ENCODE measurements at places on chromosomes 7 and 10. TPM values are rescaled to one million over a fixed set of nuclear protein-coding genes. Genes with fewer than 3 reads are reported as not detected.

Gene GIMAP4
- 41.1 TPM for polyA plus RNA-seq

Gene HOXA5
- polyA plus RNA-seq: 9.9 TPM

Gene FASTK
- polyA plus RNA-seq: 87.8 TPM

Gene GSTO2
- polyA plus RNA-seq: 3.4 TPM

Gene PDE1C
- polyA plus RNA-seq: 15.9 TPM

Gene CYP17A1
- polyA plus RNA-seq: not detected

Gene TMEM60
- polyA plus RNA-seq: 16.1 TPM

Gene UCN3
- not detected for polyA plus RNA-seq

Gene SDK1
- 9.8 TPM for polyA plus RNA-seq

Gene BMPER
- polyA plus RNA-seq: 3.5 TPM

Gene HHEX
- 15.3 TPM for polyA plus RNA-seq

Gene CALHM3
- polyA plus RNA-seq: not detected

Gene LRIT1
- not detected for polyA plus RNA-seq

Gene TAX1BP1
- polyA plus RNA-seq: 99.7 TPM

Gene H2BK1
- polyA plus RNA-seq: not detected

Gene TAS2R3
- not detected for polyA plus RNA-seq

Gene CRHR2
- 0.03 TPM for polyA plus RNA-seq

Gene TAF6
- 55.4 TPM for polyA plus RNA-seq

Gene VPS37D
- polyA plus RNA-seq: 4.7 TPM

Gene TRIM74
- polyA plus RNA-seq: 0.41 TPM

Gene TMEM273
- 27.3 TPM for polyA plus RNA-seq

Gene DYNC1I1
- polyA plus RNA-seq: 34.4 TPM

Gene UTF1
- not detected for polyA plus RNA-seq

Gene AKR1C8
- not detected for polyA plus RNA-seq

Gene NPTX2
- polyA plus RNA-seq: 12.1 TPM

Gene TACC2
- polyA plus RNA-seq: 82.7 TPM

Gene LIPJ
- polyA plus RNA-seq: not detected

Gene CABCOCO1
- polyA plus RNA-seq: 0.61 TPM

Gene ASAH2
- polyA plus RNA-seq: 0.85 TPM

Gene FLNC
- polyA plus RNA-seq: 336 TPM

Gene SPDYE5
- polyA plus RNA-seq: 0.06 TPM

Gene KEL
- polyA plus RNA-seq: 0.18 TPM

Gene SORBS1
- polyA plus RNA-seq: 697 TPM

Gene SPDYE11
- not detected for polyA plus RNA-seq

Gene MUC3A
- 0.23 TPM for polyA plus RNA-seq

Gene ADIRF
- polyA plus RNA-seq: 404 TPM

Gene PTPRN2
- 4.4 TPM for polyA plus RNA-seq

Gene VIPR2
- 7.8 TPM for polyA plus RNA-seq

Gene TMEM140
- 18.1 TPM for polyA plus RNA-seq

Gene GHRHR
- polyA plus RNA-seq: not detected

Gene AGAP5
- polyA plus RNA-seq: 2.6 TPM

Gene MRLN
- polyA plus RNA-seq: not detected

Gene SPDYE8
- not detected for polyA plus RNA-seq

Gene SNCG
- 197 TPM for polyA plus RNA-seq

Gene WBP1L
- polyA plus RNA-seq: 42.6 TPM

Gene STK32C
- 13.6 TPM for polyA plus RNA-seq

Gene IDI2
- polyA plus RNA-seq: not detected

Gene C10orf143
- 7.7 TPM for polyA plus RNA-seq

Gene TCAF2
- 3.1 TPM for polyA plus RNA-seq

Gene BLNK
- 1.9 TPM for polyA plus RNA-seq

Gene ANKRD2
- polyA plus RNA-seq: 0.23 TPM

Gene MOGAT3
- not detected for polyA plus RNA-seq

Gene PRKCQ
- 0.49 TPM for polyA plus RNA-seq

Gene GPR146
- 43.9 TPM for polyA plus RNA-seq

Gene PAPOLB
- 0.04 TPM for polyA plus RNA-seq

Gene ZNF485
- polyA plus RNA-seq: 1.7 TPM

Gene FXYD4
- not detected for polyA plus RNA-seq

Gene AKR1C4
- polyA plus RNA-seq: 0.09 TPM

Gene GALNT11
- 43.9 TPM for polyA plus RNA-seq
